CD4-positive, alpha-beta T cell treated with Interleukin-6 at 100 ng/mL for 8 hours (primary cell): ENCODE measurements at places on chromosomes 6 and 20.

DNA sequence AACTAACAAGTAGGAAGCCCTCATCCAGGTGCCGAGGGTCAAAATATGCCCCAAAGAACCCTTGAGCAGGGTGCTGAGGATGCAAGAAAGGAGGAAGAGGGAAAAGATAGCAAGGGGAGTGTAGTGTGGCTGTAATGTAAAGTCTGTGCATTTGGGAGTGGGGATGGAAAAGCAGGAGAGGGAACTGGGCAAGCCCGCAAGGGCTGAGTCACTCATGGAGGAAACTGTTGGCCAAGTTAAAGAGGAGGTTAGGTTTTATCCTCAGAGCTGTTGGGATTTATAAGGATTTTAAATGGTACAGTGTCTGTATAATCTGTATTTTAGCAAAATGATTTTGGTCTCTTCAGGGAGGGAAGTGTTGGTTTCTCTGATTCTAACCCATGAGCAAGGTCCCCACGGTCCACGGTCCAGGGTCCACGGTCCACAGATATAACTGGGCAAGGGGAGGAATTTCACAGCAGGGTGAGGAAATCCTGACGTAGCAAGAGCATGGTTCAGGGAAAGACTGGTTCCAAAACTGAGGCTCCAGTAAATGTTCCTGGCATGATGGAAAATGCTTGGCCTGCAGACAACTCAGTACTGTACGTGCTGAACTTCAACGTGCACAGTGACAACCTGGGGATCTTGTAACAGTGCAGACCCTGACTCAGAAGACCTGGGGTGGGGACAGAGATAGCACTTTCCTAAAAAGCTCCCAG, 759.8 kb downstream of the PTPRT start:
- DNase-seq: no peak

DNA sequence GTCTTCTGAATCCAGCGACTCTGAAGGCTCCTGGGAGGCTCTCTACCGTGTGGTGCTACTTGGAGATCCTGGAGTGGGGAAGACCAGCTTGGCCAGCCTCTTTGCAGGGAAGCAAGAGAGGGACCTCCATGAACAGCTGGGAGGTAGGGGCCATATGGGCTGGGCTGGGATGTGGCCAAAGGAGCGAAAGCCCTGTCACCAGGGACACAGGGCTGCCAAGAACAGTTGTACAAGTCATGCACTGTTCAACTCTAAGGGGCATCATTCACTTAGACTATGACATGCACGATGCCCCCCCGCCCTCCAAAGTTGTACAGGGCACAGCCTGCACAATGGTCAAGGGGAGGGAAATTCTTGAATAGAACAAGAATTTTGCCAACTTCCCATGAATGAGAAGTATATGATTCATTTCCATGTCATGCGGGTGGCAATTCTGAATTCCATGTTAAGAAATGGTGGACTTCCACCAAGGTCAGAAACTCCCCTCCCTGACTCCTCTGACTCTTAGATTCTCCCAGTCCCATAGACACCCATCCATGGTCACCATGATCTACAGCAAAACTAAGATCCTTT, 1.6 kb downstream of the REM1 start:
- DNase-seq: no peak

DNA sequence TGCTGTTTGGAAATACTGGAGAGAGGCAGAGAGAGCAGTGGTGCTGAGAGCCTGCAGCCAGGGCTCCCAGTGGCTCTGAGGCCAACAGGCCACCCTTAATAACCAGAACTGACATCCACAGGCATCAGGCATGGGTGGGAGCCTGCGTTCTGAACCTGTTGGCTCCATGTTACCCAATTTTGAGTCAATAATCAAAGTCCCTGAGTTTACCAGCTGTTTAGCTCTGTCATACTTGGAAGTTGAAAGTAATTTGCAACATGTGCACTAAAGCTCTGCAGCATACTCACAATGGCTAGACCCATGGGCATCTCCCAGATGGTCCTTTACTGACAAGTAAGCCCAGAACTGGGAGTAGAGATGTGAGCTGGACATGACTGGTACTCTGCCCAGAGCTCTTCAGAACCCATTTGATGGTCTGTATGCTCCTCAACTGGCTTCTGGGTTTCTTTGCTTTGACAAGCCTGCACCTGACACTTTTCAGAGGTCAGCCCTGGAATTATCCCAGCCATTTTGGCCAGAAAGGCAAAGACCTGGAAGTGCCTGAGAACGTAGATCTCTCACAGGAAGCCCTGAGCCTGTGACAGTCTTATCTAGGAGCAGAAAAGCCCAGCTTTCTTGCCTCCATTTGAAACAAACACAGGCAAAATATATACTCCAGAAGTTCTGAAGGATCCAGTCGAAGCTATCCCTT, 122.4 kb upstream of the CITED2 start:
- no peak for DNase-seq

DNA sequence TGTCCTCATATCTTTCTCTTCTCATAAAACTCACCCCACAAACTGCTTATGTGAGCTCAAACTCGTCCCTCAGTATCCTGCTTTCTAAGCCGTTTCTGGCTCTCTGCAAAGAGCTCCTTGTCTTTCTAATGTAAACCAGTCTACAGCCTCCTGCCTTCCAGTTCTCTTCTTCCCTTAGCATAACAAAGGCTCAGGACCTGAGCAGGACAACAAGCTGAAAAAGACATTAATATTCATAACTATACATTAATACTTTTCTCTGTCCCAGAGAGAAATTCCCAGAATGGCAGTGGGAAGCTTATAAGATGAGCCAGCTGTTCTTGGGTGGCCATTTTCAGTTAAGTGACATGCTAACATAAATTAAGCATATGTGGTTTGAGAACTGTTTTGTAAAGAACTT, 207.0 kb upstream of the TCF21 start:
- DNase-seq: no peak

DNA sequence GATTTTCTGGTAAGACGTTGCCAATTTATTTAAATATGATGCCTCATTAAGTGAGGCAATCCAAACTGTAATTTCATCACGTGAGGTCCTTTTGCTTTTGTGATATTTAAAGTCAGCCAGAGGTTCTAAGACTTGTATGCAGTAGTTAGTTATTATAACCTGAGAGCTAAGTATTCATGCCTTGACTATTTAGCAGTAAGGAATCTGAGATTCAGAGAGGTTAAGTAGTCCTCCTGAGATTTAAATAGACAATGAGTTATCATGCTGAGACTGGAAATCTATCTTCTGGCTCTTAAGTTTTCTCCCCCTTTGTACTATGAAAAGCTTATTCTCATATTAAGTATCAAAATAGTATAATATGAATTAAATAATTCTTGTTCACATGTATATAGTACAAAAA, 158.0 kb downstream of the UTRN start:
- no peak for DNase-seq
